ENCODE measurements at places on chromosomes 12 and 14.

DNA sequence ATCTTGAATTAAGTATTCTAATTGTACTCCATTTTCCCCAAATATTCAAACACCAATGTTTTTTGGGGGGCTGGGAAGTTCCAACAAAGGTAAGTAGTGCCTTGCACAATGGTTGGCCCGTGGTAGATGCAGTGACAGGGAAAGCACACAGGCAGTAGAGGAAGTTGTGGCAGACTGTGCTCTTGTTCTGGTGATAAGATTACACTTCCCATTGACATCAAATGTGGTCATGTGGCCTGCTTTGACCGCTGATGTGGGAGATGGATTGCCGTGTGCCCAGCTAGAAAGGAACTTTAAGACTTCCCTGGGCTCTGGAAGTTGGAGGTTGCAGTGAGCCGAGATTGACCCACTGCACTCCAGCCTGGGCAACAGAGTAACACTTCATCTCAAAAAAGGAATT, 223.8 kb downstream of the VRK1 start:
- DNase-seq = peak; percentile 67

DNA sequence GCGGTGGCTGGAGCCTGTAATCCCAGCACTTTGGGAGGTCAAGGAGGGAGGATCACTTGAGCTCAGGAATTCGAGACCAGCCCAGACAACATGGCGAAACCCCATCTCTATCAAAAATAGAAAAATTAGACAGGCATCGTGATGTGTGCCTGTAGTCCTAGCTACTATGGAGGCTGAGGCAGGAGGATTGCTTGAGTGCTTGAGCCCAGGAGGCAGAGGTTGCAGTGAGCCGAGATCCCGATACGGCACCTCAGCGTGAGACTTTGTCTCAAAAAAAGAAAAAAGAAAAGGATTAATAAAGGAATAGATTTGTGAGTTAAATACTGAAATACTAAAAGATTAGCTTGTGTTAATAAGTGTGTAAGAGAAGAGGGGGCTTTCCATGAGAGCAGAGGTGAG, 29.4 kb downstream of the RPGRIP1 start:
- DNase-seq = no peak

- DNase-seq = no peak
These were observed 81.6 kb downstream of the LLPH start for GRCh38 chr12:66048835-66049537.

DNA sequence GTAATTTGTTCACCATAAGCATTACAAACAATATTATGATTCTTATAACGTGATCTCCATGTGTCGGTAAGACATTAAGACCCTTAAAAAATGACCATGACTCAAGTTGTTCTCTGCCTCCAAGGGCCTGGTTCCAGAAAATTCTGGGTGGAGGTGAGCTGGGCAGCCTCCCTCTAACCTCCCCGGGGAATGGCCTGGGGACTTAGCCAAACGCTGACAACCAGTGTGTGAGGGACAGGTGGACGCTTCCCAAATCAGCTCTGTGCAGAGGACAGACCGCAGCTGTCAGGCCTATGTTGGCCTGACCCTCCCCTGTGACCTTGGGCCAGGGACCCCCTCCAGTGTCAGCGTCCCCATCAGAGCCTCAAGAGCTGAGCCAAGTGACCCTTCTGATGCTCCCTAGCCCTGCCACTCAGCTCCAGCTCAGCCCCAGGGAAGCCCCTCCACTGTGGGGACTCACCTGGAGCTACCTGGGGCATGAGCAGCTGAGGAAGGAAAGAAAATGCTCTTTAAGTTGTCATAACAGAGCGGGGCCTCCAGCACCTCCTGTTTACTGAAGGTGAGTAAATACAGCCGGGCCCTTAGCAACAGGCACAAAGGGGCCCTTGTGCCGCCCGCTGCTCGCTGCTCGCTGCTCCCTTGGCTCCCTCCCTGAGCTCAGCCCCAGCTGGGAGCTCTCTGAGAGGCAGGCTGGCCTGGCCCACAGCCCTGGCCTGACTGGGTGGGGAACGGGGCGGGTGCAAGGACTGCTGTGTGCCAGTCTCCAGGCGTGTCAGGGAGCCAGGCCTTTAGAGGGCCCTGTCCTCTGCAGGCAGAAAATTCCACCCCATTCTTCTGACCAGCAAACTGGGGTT, 116.6 kb downstream of the CALM1 start:
- no peak for DNase-seq

DNA sequence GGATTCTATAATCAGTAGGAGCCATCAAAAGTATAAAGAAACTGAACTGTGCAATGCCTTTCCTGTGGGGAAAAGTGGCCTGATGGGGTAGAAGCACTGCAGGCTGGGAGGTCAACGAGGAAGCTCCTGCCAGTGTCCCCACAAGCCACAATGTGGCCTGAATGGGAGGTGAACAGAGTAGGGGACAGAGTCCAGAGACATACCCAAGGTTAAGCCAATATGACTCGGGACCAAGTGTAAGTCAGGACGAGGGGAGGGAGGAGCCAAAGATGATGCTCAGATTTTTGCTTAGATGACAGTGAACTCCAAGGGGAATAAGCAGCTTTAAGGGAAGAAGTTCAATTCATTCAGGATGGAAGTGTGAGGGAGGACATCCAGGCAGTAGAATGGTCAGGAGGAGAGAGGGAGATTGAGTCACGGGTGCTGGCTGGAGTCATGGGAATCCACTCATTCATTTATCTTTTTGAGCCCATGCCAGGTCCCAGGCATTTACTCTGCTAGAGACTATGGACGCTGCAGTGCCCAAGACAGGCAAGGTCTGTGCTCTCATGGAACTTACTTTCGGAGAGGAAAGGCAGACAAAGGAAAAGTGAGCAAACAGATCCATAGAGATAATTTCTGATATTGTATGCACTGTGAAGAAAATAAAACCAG, 29.1 kb downstream of the DPF3 start:
- no peak for DNase-seq

DNA sequence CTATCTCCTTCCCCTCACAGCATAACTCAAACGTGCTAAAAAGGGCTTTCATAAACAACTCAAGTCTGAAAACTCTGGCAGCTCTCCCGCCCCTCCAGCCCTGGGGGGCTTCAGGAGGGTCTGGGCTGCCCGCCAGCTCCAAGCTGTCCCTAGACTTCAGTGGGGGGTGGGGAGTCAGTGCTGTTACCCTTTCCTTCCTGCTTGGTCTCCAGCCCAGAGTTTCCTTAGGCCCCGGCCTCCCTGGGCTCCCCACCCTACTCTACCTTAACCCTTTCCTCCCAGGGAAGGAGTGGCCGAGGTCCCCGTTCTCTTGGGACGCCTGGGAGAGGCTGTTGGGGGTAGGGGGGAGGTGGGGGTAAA, 530 bp upstream of the NYNRIN start:
- no peak for DNase-seq

- peak; percentile 14 for DNase-seq
These were observed 574 bp upstream of the CRADD start for GRCh38 chr12:93676408-93677194.

DNA sequence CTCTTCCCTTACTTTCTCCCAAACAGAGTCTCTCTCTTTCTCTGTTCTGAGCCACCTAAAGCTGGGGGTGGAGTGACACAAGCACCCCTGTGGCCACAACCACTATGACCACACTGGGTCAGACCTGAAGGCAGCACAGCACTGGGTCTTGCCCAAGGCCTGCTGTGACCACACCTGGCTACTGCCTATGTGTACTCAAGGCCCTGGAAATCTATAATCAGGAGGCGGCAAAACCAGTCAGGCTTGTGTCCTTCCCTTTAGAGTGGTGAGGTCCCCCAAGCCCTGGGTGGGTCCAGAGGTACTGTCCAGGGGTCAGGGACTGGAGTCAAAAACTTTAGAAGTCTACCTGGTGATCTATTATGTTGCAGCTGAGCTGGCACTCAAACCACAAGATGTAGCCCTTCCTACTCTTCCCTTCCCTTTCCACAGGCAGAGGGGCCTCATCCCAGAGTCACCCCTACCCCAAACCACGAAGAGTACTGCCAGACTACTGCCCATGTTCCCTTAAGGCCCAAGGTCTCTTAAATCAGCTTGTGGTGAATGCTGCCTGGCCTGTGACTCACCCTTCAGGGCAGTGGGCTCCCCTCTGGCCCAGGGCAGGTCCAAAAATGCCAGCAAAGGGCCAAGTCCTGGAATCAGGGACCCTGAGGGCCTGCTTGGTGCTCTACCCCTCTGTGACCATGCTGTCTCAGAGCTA, 179.8 kb upstream of the DYRK2 start:
- DNase-seq = no peak

DNA sequence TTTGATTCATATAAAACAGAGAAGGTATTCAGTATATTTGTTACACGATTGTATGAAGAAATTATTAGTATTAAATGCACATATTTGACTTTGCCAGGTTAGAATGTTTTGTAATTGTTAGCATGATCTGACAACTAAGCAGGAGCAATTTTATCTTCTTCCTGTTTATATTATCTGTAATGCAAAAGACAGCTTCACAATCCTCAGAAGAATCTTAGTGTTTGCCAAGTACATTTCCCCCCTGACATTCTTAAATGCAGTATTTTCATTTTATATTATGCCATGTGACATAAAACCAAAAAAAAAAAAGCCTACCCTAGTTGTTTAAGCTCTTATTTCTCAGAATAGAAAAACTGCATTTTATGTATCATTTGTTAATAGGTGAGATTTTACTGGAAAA, 469.4 kb downstream of the FOXG1 start:
- no peak for DNase-seq

- no peak for DNase-seq
These were observed 232.4 kb upstream of the AMIGO2 start for GRCh38 chr12:47312147-47312546.

DNA sequence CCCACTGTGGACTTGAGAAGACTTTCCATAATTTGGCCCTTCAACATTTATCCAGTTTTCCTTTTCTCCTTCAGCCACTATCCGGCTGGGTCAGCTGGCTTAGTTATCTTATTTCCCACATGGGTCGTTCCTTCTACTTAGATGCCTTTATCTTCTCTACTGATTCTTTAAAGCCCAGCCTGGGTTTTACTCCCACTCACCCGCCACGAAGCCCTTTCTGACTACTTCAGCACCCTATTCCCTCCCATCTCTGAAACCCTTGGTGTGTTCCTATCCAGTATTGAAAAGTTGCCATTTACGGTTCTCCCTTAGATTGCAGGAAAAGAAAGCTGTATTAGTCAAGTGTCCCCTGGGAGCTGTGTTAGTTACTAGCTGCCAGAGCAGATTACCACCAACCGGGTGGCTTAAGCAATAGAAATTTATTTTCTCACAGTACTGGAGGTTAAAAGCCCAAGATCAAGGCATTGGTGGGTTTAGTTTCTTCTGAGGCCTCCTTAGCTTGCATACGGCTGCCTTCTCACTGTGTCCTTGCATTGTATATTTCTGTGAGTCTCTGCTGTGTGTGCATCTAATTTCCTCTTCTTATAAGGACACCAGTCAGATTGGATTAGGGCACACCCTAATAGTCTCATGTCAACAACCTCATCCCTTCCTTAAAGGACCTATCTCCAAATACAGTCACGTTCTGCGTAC, 105.5 kb downstream of the GPATCH2L start:
- no peak for DNase-seq

DNA sequence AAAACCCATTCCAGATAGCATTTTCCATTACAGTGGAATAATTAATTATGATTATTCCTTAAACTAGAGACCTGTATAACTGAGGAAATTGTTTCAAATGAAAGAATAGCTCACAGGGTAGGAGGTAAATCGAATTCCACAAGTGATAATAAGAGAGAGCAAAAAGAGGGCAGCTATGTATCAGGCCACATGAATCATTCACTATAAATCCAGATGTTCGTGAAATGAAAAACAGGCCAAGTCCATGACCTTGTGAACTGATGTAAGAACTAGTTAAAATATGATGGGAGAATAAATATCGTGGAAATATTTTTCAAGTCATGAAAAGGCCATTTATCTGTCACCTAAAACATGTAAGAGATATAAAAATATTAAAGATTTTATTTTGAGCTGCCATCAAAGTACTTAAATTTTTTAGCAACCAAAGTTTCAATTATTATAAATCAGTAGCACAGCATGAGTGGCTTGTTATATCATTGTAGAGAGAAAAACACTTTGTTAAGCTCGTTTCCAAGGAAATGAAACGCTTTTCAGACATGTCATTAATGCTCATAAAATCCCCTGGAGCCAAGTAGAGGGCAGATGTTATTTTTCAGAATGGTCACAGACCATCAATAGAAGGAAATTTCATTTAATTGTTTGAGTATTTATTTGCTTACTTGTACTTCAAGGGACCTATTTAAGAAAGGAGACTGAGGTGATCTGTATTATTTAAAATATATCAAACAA, 120.6 kb upstream of the CDKN3 start:
- DNase-seq = no peak

DNA sequence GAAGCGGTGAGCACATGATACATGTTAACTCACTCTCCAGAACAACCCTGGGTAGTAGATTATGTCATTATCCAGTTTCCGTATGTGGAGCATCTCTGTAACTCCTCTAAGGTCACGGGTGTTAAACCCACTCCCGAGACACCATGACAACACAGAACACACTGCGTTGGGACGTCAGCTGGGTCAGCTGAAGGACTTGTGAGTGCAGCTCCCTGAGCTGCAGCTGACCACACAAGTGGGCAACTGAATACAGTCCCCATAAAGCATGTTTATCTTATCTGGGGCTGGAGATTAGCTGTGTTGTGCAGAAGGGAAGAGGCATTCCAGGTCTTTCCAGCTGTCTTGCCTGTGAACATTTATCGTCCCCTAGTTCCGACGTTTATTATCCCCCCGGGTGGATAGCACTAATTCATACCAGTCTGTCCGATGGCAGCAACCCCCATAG, 211.5 kb downstream of the CHST11 start:
- no peak for DNase-seq

- no peak for DNase-seq
These were observed 2.5 kb downstream of the FAM222A start for GRCh38 chr12:109716092-109716479.

DNA sequence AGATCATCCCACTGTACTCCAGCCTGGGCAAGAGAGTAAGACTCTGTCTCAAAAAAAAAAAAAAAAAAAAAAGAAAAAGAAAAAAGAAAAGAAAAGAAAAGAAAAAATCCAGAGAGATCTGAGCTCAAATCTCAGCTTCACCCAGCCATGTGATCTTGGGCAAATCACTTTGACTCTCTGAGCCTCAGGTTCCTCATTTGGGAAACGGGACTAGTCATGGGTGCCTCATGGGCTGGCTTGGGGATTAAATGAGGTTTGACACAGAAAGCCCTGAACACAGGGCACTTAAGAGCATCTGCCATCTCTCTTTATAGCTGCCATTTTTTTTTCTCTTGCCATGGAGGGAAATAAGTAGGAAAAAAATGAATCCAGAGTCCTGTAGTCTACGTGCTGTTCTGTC, 86.2 kb upstream of the MYL2 start:
- no peak for DNase-seq

DNA sequence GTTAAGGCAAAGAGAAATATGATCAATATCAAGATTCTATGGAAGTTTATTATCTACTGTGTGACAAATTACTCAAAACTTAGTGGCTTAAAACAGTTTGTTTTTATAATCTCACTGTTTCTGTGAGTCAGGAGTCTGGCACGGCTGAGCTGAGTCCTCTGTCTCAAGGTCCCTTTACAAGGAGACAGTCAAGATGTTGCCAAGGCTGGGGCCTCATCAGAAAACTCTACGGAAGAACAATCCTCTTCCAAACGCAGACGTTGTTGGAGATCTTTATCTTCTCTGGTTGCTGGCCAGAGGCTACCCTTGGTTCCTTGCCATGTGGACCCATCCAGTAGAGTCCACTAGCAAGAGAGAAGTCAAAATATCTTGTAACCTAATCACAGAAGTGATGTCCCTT, 100.6 kb upstream of the CCND2 start:
- DNase-seq = no peak

Measured in hematopoietic multipotent progenitor cell treated with erythropoietin and hydrocortisone succinate and interleukin-3 and kit ligand, for 6 days (in vitro differentiated cells).